Caki2 (cell line): ENCODE measurements at places on chromosomes 6 and 20.

GRCh38 chr20:45934046-45934585, 367 bp upstream of the PCIF1 start:
- DNase-seq = no peak

GRCh38 chr6:108655806-108656651, 95.3 kb downstream of the FOXO3 start:
- DNase-seq = no peak

DNA sequence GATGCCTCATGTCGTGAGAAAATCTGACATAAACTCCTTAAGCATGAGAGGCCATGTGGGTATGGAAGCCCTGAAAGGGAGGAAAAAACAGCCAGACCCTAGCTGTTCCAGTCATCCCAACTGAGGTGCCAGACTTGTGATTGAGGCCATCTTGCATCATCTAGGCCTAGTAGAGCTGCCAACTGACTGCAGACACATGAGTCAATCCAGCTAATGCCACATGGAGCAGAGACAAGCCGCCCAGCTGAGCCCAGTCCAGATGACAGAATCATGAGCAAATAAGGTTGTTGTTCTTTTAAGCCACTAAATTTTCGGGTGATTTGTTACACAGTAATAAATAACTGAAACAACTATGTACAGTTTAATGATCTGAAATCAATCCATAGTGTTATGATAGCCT, 680.9 kb downstream of the MAFB start:
- DNase-seq = no peak

- DNase-seq = no peak
Measured at GRCh38 chr20:63258781-63259180, 4.5 kb upstream of the NKAIN4 start.

GRCh38 chr6:167415441-167415961, 90.6 kb downstream of the TTLL2 start:
- DNase-seq = no peak

DNA sequence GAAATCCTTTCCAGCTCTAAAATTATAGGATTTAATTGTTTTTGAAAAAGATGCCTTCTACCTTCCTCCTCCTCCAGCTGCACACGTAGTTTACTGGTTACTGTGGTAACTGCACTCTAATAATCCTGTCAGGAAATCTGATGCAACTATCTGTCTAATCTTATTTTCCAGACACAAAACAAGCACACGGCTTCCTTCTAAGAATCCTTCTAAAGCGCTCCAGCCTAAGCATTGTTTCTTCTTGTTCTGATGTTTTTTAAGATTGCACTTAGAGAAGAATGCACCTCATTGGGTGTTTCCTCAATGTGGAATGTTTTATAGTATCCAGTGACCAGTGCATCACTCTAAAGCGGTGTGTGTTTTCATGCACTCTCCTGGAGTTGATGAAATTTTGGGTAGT, 63.6 kb downstream of the CARMIL1 start:
- DNase-seq = no peak

DNA sequence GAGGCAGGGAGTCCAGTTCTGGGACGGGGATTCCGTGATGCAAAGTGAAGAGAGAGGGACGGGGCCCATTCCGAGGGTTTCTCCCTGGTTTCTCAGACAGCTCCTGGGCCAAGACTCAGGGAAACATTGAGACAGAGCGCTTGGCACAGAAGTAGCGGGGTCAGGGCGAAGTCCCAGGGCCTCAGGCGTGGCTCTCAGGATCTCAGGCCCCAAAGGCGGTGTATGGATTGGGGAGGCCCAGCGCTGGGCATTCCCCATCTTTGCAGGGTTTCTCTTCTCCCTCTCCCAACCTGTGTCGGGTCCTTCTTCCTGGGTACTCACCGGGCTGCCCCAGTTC, 35.9 kb upstream of the HLA-G start:
- peak; percentile 52 for DNase-seq

- DNase-seq = no peak
Measured at GRCh38 chr6:140789466-140789865, 1343.3 kb upstream of the GJE1 start.

DNA sequence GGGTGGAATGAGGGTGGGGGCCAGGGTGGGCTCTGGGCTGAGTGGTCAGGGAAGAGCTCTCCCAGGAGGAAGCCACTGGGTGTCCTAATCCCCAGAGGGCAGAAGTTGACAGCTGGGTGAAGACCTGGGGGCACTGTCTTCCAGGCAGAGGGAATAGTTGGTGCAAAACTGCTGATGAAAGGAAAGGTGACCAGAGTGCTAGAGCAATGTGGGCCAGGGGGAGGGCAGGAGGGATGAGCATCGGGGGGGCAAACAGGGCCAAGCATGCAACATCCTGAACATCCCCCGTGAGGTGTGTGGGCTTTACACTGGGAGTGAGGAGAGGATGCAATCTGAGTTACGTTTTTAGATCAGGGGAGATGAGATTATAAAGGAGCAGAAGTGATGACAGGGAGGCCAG, 97.8 kb downstream of the NOL4L start:
- DNase-seq = no peak

- DNase-seq = no peak
Measured at GRCh38 chr6:20427856-20428255, 26.2 kb downstream of the E2F3 start.

DNA sequence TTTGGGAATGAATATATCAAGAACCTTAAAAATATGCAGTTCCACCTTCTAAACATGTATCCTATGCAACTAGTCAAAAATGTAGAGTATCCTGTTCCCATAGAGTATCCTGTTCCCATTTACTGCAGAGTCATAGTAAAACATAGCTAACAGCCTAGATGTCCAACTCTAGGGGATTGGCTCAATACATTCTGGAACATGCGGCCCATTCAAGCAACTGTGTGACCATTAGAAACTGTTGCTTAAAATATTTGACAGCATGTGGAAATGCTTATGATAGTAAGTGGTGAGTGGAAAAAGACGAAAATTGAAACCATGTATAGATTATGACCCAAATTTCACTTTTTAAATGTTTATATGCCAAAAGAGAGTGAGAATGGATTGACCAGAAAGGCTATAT, 11.2 kb downstream of the FOXP4 start:
- DNase-seq = no peak

DNA sequence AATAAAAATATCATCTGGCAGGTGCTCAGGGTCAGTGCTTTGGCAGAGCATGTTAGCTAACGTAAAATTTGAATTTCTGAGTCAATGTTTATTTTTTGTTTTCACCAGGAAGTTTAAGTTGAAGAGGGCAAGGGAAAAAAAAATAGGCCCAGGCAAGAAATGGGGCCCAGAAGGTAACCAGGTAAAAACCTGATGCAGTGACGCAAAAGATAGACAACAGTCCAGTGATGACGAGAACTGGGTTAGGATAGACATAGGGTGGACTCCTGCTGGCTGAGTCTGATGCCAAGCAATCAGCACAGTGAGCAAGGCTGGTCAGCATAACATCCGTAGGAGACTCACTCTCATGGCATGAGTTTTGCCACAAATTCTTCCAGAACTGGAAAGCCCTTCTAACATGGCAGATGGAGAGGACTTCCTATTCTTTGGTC, 42.2 kb downstream of the ZHX3 start:
- no peak for DNase-seq

GRCh38 chr6:40996591-40997233, 42.3 kb downstream of the UNC5CL start:
- peak; percentile 35 for DNase-seq

- peak; percentile 74 for DNase-seq
Measured at GRCh38 chr6:48535582-48536009, 424.6 kb upstream of the PTCHD4 start.

DNA sequence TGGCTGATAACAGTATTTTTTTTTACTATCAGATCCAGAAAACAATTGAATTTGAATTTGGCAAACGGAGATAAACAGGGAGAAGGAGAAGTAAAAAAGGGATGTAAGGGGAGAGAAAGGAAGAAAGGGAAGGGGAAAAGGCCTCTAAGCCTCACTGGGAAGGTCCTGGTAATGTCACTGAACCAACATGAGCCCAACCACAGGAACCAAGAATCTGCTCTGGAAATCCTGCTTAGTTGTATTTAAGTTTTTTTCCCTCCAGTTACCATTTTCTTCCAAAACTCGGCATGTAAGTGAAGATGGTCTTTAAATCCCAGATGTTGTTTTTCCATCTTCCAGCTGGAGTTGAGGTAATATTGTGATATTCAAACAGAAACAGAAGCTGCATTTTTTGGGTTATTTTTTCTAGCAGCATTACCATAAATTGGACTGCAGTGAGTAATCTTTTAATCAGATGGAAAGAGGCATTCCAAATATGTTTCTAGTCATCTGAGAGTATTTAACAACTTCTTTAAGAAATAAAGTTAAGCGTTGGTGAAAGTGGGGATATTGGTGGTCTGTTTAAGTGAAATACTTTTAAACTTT, 91.1 kb downstream of the TXNDC5 start:
- no peak for DNase-seq

DNA sequence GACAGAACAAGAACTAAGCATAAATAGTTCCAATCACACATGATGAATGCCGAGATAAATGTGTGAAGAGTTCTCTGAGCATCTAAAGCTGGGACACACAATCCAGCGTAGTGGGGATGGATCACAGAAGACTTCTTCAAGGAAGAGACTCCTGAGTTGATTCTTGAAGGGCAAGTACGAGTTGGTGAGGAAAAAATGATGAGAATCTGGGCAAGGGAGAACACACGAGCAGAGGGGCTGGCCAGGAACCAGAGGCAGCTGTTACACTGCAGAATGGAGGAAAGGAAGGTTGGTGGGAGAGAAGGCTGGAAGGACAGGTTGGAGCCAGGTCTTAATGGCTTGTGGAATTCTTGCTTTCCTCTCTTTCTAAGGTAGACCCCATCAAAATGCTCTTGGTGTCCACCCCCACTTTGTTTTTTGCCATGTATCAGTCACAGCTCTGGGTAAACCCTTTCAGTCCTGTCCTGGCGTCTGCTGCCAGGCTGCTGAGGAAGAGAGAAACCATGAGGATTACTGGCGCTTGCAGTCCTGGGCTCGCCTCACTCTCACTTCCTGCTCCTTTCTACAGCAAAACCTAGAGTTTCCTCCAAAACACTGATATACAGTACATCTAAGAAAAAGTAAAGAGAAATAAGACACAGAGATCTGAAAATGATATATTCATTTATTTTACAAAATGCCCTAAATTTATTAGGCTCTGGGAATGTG, 127.6 kb upstream of the FAM184A start:
- DNase-seq = no peak

- no peak for DNase-seq
Measured at GRCh38 chr6:138979365-138979764, 8.7 kb downstream of the REPS1 start.

GRCh38 chr6:119483908-119484307, 134.3 kb upstream of the MAN1A1 start:
- DNase-seq = no peak

DNA sequence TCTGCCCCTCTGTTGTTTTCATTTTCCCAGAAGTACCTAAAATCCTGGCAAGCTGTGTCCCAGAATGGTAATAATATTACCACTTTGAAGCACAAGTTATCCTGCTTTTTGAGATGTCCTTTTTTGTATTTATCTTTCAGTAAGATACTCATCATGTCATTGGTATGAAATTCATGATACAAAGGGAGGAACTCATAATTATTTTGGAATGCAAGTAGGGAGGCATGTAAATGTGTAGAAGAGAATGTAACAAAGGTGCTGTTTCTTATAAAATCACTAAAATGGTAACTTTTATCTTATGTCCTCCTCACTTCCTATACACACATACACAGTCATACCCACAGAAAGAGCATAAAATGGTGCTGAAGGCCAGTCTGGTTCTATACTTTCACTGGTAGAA, 109.9 kb downstream of the CD2AP start:
- DNase-seq = no peak

DNA sequence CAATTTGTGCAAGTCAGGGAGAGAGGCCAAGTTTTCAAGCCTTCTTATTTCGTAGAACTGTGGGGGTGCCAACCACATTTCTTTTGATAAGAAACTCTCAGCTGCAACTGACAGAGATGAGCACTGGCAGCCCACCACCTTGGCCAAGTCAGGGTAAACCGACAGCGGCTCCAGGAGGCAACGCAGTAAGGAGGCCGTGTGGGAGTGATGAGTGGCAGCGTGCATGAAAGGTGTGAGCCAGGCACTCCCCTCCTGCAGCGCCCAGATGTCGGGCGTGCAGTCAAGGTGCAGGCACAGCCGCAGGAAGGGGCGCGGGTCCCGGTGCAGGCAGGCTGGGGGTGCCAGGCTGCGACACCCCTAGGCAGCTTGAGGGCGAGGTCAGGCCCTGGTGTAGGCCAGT, 49.2 kb upstream of the HDAC2 start:
- no peak for DNase-seq

DNA sequence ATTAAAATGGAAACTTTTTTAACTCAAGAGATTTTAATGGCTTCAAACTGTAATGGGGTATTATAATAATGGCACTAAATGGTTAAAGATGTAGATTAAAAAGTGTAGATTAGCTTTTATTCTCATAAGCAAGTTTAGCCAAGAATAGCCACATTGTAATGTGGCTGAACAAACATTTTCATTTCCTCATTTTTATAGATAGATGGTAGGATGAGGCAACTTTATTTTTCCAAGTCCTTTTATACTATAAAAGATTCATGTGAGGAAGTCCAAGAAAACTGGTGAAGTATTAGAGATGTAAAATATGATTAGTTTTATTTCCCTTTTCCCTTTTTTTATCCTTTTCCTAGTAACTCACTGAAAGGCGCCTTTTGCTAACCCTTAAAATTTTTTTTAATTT, 88.8 kb downstream of the ATRN start:
- no peak for DNase-seq

GRCh38 chr6:27273783-27274182, 26.3 kb downstream of the PRSS16 start:
- DNase-seq = no peak

GRCh38 chr6:143754204-143754603, 76.4 kb downstream of the PHACTR2 start:
- no peak for DNase-seq

- no peak for DNase-seq
Measured at GRCh38 chr6:129032602-129033001, 149.7 kb downstream of the LAMA2 start.

GRCh38 chr6:108027594-108027993, 46.9 kb downstream of the OSTM1 start:
- DNase-seq = peak; percentile 36

DNA sequence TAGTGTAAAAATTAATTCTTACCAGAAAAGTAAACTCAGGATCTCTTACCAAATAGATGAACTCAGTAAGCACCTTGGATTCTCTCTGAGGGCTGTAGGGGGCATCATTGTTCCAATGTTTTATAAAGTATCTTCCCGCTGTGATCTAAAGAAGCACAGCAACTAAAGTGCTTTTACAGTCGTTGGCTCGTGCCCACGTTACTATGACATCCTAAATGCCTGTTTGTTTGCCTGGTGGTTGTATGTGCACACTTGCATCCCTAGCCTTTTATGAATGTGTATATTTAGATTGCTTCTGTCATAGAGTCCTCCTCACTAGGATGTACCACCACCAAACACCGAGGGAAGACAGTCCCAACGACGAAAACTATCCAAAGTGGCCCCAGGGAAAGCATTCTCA, 34.5 kb downstream of the SLX4IP start:
- peak; percentile 62 for DNase-seq
